Central memory CD8-positive, alpha-beta T cell (primary cell): ENCODE measurements at places on chromosomes 3 and 15.

GRCh38 chr15:95799286-95800200, 531.0 kb upstream of the NR2F2 start:
- H3K4me1 ChIP-seq: no peaks in the 10 kb centered on the region
- no peak overlapping the region for H3K4me3 ChIP-seq
- no peak overlapping the region for H3K27ac ChIP-seq

GRCh38 chr3:110494728-110495127, 576.9 kb upstream of the NECTIN3 start:
- H3K4me3 ChIP-seq: no peak overlapping the region
- H3K4me1 ChIP-seq: no peaks in the 10 kb centered on the region
- no peak overlapping the region for H3K27ac ChIP-seq
- peaks cover 21% of the 10 kb centered on the region for H3K27me3 ChIP-seq
- no peaks in the 10 kb centered on the region for H3K36me3 ChIP-seq

- H3K36me3 ChIP-seq: no peaks in the 10 kb centered on the region
- no peak for DNase-seq
- H3K4me1 ChIP-seq: no peaks in the 10 kb centered on the region
- H3K27ac ChIP-seq: no peak overlapping the region
These were observed 9.0 kb downstream of the AQP9 start for GRCh38 chr15:58147171-58147611.

DNA sequence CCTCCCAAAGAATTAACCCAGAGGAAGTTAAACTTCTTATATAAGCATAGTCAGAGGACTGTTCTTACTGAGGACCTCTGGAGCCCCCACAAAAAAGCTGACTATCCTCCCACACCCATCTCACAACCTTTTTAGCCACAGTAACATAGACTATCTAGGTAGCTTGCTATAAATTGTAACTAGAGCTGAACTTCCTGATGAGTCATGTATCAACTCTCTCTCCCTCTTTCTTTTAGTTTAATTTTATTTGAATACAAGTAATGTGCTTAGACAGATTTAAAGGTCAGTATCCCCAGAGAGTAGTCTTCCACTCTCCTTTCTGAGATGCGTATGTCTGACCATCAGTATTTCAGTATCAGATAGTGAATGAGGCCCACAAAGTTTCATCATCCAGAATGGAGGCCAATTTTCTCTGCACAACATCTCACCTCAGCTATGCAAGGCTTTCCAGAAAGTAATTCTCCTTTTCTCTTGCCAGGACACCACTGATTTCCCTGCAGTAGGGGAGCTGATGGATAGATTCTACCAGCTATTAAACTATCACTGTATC, 104.0 kb upstream of the MYRIP start:
- peaks cover 16% of the 10 kb centered on the region for H3K27me3 ChIP-seq
- no peaks in the 10 kb centered on the region for H3K36me3 ChIP-seq
- DNase-seq: no peak

GRCh38 chr3:59658274-59658673, 608.4 kb upstream of the CFAP20DC start:
- no peak overlapping the region for H3K4me3 ChIP-seq
- no peak overlapping the region for H3K27ac ChIP-seq
- no peaks in the 10 kb centered on the region for H3K4me1 ChIP-seq
- no peaks in the 10 kb centered on the region for H3K27me3 ChIP-seq
- H3K36me3 ChIP-seq: no peaks in the 10 kb centered on the region

DNA sequence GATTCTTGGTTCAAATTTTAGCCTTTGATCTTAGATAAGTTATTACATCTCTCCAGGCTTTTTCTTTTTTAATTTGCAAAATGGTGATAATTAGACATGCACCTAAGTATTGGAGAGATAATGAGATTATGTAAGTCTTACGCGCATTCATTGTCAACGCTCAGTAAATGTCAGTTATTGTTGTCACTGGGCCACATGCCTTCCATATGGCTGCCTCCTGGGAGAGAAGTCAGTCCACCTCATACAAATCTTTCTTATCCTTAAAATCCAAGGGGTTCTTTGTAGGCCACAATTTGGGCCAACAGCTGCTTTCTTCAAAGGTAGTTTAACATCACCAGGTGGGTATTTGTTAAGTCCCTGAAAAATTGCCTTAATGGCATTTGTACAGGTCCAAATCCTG, 25.5 kb upstream of the PTPRG start:
- H3K36me3 ChIP-seq: peaks cover 1% of the 10 kb centered on the region
- DNase-seq: no peak
- no peaks in the 10 kb centered on the region for H3K4me1 ChIP-seq
- H3K27me3 ChIP-seq: no peaks in the 10 kb centered on the region
- no peak overlapping the region for H3K27ac ChIP-seq

DNA sequence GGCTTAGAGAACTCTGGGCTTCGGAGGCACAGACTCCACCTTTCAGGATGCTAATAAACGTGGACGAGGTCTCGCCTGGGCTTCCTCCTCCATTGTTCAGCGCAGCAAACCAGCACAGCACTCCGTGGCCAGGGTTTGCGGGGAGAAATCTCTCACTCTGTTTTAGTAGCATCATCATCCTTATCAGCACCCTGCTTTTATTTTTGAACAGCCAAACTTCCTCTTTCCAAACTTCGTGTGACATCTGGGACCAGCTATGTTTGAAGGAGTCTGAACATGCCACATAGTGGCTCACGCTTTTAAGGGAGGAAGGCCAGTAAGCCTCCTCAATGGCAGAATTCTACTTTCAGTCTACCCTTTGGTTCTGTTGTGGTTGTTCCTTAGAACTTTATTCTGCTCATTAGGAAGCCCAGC, 149.0 kb downstream of the PGPEP1L start:
- H3K27ac ChIP-seq: no peak overlapping the region
- H3K27me3 ChIP-seq: peaks cover 12% of the 10 kb centered on the region
- H3K4me1 ChIP-seq: peaks cover 4% of the 10 kb centered on the region

DNA sequence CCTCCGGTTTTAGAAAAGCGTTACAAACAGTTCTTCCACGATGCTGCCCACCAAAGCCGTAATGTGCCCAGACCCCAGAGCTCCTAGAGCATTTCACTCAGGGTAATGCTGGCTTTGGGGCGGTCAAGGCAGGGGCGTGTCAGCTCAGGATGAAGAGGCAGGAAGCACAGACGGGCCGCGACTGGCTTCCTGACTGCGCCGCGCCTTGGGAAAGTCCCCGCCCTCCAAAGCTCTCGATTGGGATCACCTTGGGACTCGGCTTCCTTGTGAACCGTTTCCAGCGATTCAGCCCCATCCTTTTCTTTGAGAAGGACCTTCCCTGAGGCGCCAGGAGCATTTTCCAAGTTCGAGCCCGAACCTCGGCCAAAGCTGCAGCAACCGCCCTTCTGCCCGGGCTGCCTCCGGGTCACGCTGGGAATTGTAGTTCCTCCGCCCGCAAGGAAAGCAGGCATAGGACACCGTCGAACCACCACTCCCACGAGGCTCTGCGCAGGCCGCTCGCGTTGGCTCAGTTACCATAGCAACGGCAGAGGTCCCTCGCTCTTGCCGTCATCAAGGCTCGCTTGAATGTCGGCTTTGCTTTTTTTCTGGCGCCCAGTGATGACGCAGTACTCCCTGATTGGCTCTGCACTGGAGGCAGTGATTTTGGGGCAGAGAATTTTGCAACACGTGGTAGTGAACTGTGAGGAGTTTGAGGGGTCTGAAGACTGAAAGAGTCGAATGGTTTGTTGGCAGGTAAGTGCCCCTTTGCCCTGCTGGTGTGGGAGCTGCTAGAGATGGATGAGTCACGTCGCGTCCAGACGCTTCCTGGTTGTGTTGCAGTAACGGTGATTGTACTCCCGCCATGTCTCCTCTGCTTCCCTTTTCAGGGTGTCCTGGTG, at the start of the genes CCDC191 and QTRT2:
CCDC191 (minus strand) TSS at position 397 of the 881 bp plus-strand sequence; CDS start at position 337, 60 bp downstream.
QTRT2 (plus strand) TSS at position 608 of the 881 bp plus-strand sequence. CDS start 8,521 bp downstream, outside the sequence.
- peak within 1 kb of the TSS; percentile 95 for H3K27ac ChIP-seq
- peaks cover 55% of the 10 kb centered on the region for H3K4me1 ChIP-seq
- peaks cover 20% of the 10 kb centered on the region for H3K36me3 ChIP-seq
- no peaks in the 10 kb centered on the region for H3K27me3 ChIP-seq
- H3K4me3 ChIP-seq: peak within 1 kb of the TSS; percentile 92

DNA sequence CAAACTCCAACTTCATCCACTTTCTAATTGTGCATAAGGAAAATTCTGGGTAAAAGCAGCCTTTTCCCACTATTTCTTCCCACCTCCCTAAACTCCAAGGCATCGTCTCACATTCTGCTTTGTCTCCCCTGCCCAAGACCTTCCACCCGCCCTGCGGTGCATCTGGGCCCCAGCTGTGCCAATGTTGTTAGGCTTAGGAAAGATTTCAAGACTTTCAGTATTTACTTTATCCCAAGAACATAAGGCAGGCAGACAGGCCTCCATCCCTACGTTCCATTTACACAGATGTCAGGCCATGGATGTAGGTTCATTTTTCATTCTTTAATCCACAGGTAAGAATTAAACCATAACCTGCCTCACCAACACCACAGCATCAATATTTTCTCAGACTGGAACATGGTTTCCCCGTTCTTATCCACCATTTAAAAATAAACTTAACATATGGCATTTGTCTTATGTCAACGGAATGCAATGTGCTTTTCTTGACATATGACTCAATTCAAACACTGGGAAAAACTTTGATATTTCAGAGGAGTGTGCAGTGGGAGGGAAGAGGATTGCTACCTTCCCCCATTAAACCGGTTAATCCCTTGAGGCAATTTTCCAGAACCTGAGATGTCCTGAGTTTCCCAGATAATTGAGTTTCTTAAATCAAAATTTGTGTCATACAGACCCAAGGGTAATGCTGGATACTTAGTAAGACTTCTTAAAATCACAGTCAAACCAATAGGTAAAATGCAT, 238.0 kb upstream of the LRIG1 start:
- no peaks in the 10 kb centered on the region for H3K4me1 ChIP-seq
- H3K4me3 ChIP-seq: no peak overlapping the region
- DNase-seq: no peak
- H3K36me3 ChIP-seq: no peaks in the 10 kb centered on the region
- H3K27me3 ChIP-seq: peaks cover 14% of the 10 kb centered on the region
- H3K27ac ChIP-seq: no peak overlapping the region

DNA sequence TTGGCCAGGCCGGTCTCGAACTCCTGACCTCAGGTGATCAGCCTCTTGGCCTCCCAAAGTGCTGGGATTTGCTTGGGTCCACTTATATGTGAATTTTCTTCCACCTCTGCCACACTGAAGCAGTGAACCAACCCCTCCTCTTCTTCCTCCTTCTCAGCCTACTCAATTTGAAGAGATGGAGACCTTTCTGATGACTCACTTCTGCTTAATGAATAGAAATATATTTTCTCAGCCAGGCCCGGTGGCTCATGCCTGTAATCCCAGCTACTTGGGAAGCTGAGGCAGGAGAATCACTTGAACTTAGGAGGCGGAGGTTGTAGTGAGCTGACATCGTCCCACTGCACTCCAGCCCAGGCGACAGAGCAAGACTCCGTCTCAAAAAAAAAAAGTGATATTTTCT, 46.8 kb upstream of the GATM start:
- H3K36me3 ChIP-seq: peaks cover 23% of the 10 kb centered on the region
- no peaks in the 10 kb centered on the region for H3K4me1 ChIP-seq
- H3K4me3 ChIP-seq: no peak overlapping the region
- H3K27ac ChIP-seq: no peak overlapping the region

DNA sequence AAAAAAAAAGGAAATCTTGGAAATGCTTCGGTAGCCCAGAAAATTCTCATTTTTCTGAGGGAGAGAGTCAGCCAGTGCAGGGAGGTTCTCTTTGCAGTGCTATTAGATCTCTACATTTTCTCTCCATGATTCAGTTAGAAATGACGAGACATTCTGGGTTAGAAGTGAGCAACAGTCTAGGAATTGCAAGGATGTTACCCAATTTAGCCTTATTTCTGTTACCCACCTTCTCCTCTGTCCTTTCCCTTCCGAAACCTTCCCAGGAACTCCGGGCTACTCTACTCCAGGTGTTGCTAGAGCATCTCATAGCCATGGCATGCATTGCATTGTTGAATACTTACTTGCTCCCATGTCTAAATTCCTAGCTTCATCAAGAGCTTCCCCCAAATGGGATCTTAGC, 106.8 kb downstream of the EDEM1 start:
- peaks cover 5% of the 10 kb centered on the region for H3K4me1 ChIP-seq
- no peak overlapping the region for H3K27ac ChIP-seq
- H3K4me3 ChIP-seq: no peak overlapping the region
- DNase-seq: no peak
- no peaks in the 10 kb centered on the region for H3K36me3 ChIP-seq

DNA sequence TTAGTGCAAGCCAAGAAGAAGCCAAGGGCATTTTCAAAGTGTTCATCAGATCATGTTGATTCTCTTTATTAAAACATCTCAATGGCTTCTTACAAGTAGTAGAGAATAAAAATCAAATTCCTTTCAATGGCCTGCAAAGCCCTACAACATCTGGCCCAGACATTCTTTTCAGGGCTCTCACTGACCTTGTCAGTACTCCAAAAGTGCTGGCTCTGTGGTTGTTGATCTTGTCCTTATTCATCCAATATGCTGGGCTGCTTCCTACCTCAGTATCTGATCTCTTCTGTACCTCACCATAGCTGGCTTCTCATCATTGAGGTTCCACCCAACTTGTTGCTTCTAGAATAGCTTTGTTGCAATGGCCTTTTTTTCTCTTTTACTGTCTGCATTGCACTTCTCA, 74.0 kb upstream of the SAMMSON start:
- H3K36me3 ChIP-seq: no peaks in the 10 kb centered on the region
- H3K4me3 ChIP-seq: no peak overlapping the region
- H3K4me1 ChIP-seq: no peaks in the 10 kb centered on the region

- H3K4me3 ChIP-seq: no peak overlapping the region
- H3K27ac ChIP-seq: no peak overlapping the region
- no peak for DNase-seq
- peaks cover 43% of the 10 kb centered on the region for H3K27me3 ChIP-seq
- peaks cover 5% of the 10 kb centered on the region for H3K4me1 ChIP-seq
These were observed 3.8 kb upstream of the PLXNA1 start for GRCh38 chr3:126979046-126979628.

- DNase-seq: no peak
- peaks cover 2% of the 10 kb centered on the region for H3K36me3 ChIP-seq
- no peak overlapping the region for H3K4me3 ChIP-seq
- H3K27ac ChIP-seq: no peak overlapping the region
- no peaks in the 10 kb centered on the region for H3K4me1 ChIP-seq
- H3K27me3 ChIP-seq: no peaks in the 10 kb centered on the region
These were observed 346.4 kb downstream of the OCA2 start for GRCh38 chr15:27752691-27753090.

DNA sequence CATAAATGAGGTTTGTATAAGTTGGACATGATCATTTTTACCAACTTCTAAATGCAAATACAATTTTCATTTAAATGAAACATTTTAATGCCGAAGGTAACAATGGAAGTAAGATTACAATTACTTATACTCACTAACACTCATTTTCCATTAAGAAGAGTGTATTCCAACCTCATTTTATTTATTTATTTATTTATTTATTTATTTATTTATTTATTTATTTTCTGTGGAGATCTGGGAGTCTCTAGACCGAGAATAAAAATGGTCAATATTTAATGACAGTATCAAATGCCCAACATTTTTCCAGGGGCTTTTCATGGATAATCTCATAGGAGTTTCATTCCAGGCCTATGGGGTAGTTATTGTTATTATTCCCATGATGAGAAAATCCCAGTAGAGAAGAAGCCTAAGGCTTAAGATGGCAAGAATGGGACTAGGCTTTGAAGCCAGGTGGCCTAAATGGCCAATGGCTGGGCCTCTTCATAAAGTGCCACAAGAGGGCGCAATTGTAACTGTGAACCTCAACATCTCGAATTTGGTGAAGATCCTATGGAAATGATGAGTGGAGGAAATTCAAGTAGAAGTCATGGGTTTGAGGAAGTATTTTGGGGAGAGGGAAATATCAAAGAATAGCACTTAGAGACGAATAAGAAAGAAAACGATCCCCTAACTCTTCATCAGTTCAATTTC, 21.3 kb downstream of the VGLL3 start:
- H3K27ac ChIP-seq: no peak overlapping the region
- H3K4me1 ChIP-seq: no peaks in the 10 kb centered on the region
- no peak overlapping the region for H3K4me3 ChIP-seq
- DNase-seq: no peak
- peaks cover 3% of the 10 kb centered on the region for H3K36me3 ChIP-seq
- no peaks in the 10 kb centered on the region for H3K27me3 ChIP-seq

- peak overlapping the region; percentile 53 for H3K4me3 ChIP-seq
- peaks cover 55% of the 10 kb centered on the region for H3K4me1 ChIP-seq
- H3K27ac ChIP-seq: peak overlapping the region; percentile 44
- H3K36me3 ChIP-seq: peaks cover 16% of the 10 kb centered on the region
These were observed 15.1 kb upstream of the SATB1 start for GRCh38 chr3:18440066-18440722.
